ENCODE measurements at places on chromosomes 7 and 10.

- peak; percentile 40 for DNase-seq
Observed at GRCh38 chr7:99625321-99625720, 8.6 kb downstream of the ZSCAN25 start.

- DNase-seq, result peak; percentile 64
Observed at GRCh38 chr10:13074563-13075451, 25.2 kb upstream of the OPTN start.

GRCh38 chr7:34207810-34208209, 302.5 kb downstream of the BMPER start:
- peak; percentile 8 for DNase-seq

DNA sequence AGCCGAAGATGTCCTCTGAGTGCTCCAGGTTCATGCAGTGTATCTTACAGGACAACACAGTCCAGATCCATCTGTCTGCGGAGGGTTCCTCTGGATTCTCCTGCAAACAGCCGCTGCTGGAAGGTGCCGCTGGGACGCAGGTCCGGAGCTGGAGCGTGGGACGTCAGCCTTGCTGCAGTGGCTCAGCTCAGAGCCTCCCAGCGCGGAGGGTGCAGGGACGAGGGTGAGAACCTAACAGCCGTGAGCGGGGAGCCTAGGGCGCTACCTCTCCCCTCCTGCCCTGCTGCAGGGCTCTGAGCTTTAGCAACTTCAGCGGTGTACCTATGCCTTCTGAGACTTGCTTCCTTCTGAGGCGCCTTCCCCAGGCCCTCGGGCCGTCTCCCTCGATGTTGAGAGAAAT, 137.6 kb upstream of the TMEM72 start:
- no peak for DNase-seq

DNA sequence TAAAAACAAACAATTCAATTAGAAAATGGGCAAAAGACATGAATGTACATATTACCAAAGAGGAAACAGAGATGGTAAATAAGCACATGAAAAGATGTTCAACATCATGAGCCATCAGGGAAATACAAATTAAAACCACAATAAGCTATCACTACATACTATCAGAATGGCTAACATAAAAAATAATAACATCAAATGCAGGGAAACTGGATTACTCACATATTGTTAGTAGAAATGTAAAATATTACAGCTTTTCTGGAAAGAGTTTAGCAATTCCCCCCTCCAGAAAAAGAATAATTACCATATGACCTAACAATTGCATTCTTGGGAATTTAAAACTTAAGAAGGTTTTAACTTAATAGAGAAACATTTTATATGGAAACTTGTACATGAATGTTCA, 232.9 kb upstream of the MTPN start:
- DNase-seq, result no peak

GRCh38 chr10:59036311-59037017, 140.0 kb upstream of the PHYHIPL start:
- no peak for DNase-seq

DNA sequence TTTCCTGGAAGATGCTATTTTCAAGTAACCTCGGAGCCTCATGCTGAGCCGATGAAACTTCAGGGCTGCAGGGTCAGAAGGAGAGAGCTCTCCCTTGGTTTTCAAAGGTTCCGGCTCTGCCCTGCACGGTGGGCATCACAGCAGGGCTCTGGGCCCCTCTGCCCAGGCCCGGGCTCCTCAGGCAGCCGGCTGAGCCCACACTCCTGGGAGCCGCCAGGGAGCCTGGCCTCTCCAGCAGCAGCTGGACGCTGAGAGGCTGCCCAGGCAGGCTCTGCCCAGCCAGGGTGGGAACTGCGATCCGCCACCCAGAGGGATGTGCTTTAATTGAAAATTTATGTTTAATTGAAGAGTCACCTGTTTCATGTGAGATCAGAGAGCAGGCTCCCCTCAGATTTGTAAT, 97.5 kb upstream of the MGMT start:
- no peak for DNase-seq

GRCh38 chr7:80536426-80536825, 24.6 kb upstream of the GNAT3 start:
- no peak for DNase-seq

DNA sequence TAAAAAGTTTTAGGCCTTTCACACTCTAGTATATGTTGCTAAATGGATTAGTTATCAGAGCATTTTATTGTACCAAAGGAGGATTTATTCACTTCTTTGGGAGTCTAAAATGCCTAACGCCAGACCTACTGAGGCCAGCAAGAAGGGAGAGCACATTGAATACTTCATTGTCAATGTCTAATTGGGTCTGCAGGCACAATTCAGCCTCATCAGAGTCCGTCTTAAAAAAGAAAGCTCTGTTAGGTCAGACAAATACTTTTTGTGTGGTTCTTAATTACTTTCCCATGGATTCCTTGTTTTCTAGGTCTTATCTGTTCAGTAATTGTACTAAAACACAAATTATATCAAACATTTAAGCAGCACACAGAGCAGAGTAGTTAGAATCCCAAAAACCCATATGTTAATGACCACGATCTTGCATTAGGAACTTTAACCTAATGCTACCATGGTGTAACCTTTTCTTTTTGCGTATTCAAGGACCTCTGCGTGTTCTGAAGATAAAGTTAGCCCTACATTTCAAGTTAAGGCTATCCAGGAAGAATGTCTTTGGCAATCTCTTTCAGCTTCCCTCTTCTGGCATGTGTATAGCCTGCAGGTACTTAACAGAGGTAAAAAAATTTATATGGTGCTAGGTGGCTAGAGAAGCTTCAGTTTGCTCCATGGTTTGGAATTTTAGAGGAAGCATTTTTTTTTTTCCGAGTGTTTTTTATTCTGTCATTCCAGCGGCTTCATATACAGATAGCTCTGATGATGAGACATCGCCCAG, 45.7 kb upstream of the STRIP2 start:
- no peak for DNase-seq

DNA sequence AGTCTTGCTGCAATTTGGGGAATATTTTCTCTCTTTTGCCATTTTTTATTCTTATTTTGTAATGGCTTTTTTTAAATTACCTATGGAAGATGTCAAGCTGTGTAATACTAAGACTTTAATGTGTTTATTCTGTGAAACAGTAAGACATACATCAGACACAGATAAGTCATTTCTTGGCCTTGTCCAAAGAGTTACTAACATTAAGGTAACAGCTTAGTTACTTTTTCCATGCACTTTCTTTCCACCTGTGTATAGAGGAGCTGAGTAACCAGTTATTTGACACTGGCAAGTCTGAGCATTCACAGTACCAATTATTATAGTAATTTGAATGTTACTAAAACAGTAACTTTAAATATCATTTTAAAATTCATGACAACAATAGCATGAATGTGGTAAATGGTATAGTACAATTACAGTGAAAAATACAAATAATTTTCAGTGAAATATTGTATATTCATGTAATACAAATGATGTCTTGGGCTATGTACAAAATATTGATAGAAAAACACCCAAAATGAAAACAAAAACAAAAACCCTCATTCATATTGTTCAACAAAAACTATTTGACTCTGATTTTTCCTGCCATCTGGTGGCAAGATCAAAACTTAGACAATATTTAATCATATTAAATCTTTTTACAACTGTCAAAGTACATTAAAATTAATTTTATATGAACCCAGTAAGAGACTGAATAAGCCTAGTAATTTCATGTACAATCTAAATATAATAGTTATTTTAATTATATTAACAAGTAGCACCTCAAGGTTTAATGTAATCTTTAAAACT, 259.8 kb upstream of the SEMA3A start:
- DNase-seq, result no peak

DNA sequence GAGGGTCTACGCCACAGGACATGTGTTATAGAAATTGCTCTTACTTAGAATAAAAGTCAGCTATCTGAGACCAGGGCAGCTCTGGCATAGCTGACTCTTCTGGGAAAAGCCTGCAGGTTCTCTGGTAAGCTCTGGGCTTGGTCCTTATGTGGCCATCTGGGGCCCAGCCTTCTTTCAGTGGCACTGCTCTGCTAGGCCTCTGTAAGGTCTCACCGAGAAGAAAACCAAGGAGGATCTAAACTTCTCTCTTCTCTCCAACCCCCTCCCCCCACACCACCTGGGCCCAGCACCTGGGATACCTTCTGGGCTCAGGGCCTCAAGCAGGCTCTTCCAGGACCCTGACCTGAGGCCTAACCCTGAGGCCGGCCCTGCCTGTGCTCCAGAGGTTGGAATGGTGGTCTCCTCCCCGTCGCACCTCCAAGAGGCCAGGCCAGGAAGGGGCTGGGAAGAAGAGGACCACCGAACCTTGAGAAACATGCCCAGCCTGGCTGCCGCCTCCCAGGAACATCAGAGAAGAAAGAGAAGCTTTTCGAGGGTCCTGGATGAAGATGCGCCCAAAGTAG, 323.6 kb downstream of the GFRA1 start:
- no peak for DNase-seq

DNA sequence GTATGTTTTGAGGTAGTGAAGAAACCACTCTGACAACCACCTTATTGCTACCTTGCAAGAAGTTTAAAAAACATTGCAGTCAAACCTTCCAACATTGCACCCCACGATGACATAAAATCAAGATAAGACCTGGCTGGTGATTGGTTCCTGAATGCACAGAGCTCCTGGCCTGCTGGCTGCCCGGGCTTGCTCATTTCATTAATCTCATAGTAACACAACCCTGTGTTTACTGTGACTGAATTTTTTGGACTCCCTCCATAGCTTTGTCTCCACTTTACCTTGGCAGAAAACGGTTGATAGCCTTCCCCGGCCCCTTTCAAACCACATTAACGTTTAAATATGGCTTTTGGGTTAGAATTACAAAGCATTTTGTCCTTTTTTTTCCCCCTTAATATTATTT, 27.5 kb downstream of the VWA2 start:
- DNase-seq, result no peak

GRCh38 chr10:16909961-16910792, 93.0 kb upstream of the RSU1 start:
- peak; percentile 42 for DNase-seq

DNA sequence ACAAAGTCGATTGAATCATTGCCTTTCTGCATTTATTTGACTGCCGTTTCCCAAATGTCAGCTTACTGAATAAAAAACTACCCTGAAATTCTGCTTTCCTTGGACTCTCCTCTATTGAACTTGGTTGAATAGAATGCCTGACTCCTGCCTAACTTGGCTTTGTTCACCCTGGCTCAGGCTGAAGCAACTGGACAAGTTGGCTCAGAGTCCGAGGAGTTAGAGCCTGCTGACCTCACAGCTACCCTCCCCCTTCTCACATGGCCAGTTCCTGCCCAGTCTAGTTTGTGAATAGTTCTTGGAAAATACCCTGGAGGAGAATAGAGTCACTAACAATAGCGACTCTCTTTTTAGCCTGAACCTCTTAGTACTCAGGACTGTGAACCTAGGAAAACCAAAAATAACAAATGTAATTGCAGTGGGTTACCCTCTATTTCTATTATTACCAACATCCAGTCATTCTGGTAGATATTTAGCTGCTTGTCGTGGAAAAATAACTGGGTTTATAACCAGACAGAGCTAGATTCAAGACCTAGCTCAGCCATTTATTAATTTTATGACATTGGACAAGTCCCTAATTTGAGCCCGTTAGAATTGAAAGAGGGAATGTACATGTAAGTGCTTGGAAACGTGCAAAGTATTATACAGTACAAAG, 17.3 kb upstream of the NRBF2 start:
- no peak for DNase-seq

DNA sequence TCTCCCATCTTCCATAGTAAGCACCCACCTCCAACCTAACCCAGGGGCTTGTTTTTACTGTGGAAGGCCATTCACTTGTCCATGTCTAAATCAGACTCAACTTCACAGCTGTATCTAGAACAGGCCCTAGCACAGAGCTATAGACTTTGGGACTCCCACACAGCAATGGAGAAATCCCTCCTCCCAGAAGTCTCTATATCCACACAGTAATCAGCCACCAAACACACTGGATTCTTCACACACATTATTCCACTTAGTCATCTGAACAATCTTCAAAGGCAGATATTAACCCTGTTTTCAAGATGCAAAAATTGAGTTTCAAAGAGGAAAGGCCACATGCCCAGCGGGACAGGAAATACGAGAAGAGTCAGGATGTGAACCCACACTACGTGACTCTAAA, 81.8 kb downstream of the MALSU1 start:
- DNase-seq, result no peak

- DNase-seq, result no peak
Observed at GRCh38 chr7:197413-198335, 5.3 kb downstream of the FAM20C start.

- DNase-seq, result peak; percentile 28
Observed at GRCh38 chr10:48683868-48684267, 805 bp upstream of the WDFY4 start.

DNA sequence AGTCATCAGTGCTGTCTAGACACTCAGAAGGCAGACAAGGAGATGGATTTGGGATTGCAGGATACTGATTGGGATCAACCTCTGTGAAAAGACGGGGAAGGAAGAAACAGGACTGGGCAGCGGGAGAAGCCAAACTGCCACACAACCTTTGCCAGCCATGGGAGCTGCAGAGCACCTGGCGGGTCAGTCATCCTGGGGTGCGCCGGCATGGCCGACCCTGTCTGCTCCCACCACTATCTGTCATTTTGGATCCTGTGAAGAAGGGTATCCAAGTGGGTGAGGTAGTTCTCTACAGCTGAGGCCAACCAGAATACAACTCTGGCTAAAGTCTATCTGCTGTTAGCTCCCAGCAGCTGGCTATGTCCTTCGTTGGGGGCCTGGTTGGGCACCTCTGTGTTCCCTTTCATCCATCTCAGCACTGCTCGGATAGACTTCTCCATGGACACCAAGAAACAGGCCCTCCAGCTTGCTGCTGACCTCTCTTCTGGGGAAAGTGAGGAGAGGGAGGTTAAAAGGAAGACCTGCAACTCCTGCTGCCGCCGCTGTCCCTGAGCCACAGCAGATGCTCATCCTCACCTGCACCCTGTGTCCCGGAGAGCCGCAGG, 11.7 kb upstream of the RBM17 start:
- no peak for DNase-seq

DNA sequence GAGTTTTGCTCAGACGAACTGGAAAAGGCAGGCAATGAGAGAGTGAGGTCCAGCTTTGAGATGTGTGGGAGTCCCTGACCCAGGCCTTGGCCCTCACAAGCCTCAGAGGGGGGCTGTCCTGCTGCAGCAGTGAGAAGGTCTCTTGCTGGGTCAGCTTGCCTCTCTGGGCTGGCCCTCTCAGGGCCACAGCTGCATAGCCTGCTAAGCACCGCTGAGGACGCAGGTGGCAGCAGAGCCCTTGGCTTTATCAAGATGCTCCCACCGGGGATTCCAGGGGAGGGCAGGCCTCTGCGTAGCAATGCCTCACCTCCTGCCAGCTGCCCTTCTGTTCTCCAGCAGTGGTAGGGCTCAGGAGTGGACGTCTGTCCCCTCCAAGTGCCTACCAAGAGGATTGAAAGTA, 128.7 kb downstream of the COBL start:
- DNase-seq, result peak; percentile 17

DNA sequence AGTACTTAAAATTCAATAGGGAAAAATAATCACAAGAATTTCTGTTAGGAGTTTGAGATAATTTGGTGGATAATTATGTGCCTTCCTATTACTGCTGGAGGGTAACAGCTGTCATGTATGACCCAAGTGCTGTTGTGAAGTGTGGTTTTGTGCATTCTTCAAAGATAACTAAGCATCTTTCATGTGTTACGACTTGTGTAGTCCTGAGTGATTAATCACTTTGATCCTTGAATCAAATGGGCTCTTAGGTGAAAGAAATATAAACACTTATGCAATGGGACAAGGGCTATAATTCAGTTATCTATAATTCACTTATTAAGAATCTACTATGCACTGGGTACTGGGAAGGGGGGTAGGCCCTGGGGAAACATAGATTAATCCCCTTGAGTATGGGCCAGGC, 89.0 kb downstream of the CH25H start:
- DNase-seq, result no peak

All from NB4 (cell line).